Uterus (tissue), 4 donors: ENCODE measurements at places on chromosomes 1 and 21.

- no peak for DNase-seq
Measured at GRCh38 chr1:222910699-222911098, 95.9 kb downstream of the DISP1 start.

- no peak for DNase-seq
Measured at GRCh38 chr1:165954940-165955339, 127.5 kb downstream of the UCK2 start.

DNA sequence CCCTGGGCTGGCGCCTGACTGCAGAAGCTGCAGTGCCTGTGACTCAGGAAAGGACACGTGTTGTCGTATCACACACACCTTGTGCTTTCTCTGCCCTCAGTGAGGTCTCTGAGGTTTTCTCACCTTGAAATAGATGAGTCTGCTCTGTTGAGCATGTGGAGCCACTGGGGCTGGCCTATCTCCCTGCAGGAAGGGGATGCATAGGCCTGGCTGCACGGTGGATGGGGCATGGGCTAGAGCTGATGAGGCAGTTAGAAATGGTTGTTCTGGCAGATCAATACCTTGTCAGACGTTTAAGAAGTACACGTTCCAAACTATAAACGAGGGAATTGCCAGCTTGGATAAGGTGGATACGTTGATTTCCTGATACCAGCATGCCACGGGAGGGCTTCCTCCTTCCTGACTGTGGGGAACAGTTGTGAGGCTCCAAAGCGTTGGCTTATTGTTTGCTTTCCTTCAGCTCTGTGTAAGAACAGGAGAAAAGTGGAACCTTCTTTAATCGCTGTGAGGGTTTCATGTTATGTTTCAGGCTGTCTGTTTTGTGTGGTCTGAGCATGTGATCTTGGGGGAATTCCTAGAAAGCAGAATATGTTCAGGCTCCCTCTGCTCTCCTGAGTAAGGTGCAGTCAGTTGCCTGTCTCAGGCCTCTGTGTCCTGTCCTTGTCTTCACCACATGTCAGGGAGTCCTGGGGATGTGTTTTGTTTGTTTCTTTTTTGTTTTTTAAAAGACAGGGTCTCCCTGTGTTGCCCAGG, 44.8 kb downstream of the PCNT start:
- DNase-seq, result no peak

GRCh38 chr1:38784452-38785284, 74.9 kb downstream of the RRAGC start:
- DNase-seq, result no peak

DNA sequence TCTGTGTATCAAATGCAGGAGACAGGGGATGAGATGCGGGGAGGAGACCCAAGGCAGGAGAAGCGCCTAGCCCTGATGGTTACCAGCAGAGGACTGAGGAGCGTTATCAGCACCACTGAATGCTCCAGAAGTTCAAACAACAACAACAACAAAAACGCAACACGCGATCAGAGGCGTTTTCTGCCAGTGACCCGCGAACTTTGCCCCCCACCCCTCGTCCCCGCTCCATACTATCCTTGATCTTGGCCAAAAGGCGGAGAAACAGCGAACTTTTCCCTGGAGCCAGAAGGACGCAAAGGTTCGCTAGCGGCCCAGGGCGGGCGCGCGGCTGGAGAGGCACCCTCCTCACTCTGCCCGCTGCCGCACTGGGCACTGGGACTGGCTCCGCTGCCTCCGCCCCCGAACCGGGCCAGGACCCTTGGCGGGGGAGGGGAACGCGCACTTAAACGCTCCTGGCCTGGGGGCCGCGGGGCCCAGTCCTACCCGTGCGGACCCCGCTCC, 699 bp downstream of the ECHDC2 start:
- DNase-seq, result peak; percentile 29

DNA sequence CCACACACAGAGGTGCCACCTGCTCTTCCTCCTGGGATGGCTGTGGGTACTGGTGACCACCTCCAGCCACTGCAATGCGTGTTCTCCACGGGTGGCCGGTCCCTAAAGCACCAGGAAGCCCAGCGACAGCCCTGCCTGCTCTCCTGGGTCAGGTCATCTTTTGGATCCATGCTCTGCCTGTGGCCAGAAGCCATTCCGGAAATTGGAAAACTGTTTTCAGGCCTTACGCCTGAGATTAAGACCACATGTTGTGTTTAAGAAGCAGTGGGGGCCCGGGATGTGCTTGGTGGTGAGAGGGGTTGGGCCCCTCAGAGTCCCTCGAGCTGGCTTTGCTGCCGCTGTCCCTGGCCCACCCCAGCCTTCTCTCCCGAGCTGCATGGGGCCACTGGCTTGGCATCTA, 150.8 kb downstream of the PEX14 start:
- DNase-seq, result peak; percentile 11

- DNase-seq, result no peak
Measured at GRCh38 chr1:224747578-224747977, 131.5 kb downstream of the CNIH3 start.

DNA sequence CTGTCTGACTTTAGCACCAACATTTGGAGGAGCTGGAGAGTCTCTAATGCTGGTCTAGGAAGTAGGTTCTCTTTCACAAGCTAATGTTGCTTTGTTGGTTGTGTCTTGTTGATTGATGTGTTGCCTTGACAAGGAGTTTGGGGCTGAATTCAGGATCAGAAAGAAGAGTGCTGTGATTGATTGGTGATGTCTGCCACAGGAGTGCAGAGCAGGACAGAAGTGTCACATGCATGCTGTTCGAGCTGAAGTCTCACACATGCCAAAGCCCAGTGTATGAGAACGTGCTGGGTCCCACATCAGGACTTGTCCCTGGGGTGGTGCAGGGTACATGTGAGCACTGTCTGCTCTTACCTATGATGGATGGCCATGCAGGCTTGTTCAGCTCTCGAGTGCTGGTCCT, 694.4 kb downstream of the MATN1 start:
- no peak for DNase-seq

DNA sequence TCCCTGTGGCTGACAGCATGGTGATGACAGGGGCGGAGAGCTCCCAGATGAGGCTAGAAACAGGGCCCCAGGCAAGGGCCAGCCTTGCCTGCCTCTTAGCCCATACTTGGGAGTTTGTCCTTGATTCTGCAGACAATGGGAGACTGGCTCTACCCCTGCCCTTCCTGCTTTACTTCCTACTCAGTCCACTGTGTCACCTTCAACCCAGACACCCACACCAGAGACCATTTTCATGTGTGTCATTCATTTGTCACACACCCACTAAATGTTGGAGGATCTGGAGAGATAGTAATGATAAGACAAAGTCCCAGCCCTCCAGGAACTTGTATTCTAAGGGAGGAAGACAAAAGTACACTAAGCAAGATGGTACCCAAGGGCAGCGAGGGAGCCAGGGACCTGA, 43.7 kb downstream of the SYT6 start:
- no peak for DNase-seq

DNA sequence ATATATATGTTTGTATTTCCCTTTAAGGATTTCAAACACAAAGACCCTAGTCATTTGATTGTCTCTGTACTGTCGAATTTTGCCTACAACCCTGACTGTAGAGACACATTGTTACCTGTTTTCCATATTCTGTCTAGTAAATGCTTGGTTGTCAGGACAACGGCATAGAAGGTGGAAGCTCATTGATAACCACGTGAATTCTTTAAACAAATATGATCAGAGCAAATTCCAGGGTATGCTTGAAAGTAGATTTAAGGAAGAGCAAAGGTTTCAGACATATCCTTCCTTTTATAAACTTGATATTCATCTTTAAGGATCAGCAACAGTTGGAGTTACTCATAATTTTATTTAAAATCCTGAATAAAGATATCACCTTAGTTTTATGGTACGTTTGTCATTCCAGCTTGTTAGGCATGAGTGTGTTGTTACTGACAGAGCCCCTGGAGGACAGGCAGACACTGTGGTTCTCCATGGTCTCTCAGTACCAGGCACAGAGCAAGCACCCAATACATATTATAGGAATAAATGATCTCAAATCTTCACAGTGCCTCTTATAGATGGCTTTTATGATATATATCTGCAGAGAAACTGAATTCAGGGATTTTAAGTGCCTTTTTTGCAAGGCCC, 203.2 kb downstream of the FGGY start:
- DNase-seq, result no peak

GRCh38 chr1:201264554-201264953, 18.8 kb upstream of the PKP1 start:
- DNase-seq, result no peak

- peak; percentile 15 for DNase-seq
Measured at GRCh38 chr1:246724731-246725095, 504 bp downstream of the SCCPDH start.

- no peak for DNase-seq
Measured at GRCh38 chr1:183454377-183454776, 17.9 kb upstream of the SMG7 start.

DNA sequence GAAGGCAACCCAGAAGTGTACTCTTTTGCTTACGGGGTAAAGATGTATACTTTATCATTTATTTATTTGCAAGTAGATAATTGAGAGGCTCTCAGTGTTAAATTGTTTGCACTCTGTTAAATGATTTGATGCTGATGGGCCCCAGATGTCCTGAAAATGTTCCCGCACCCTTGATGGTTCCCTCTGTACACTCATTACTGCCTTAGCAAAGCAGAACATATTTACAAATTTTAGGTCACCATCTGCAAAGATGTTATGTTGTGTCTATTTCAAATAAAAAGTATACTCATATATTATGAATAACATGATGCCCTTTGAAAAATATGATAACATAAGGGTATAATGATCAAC, 240.5 kb upstream of the SNX7 start:
- no peak for DNase-seq

DNA sequence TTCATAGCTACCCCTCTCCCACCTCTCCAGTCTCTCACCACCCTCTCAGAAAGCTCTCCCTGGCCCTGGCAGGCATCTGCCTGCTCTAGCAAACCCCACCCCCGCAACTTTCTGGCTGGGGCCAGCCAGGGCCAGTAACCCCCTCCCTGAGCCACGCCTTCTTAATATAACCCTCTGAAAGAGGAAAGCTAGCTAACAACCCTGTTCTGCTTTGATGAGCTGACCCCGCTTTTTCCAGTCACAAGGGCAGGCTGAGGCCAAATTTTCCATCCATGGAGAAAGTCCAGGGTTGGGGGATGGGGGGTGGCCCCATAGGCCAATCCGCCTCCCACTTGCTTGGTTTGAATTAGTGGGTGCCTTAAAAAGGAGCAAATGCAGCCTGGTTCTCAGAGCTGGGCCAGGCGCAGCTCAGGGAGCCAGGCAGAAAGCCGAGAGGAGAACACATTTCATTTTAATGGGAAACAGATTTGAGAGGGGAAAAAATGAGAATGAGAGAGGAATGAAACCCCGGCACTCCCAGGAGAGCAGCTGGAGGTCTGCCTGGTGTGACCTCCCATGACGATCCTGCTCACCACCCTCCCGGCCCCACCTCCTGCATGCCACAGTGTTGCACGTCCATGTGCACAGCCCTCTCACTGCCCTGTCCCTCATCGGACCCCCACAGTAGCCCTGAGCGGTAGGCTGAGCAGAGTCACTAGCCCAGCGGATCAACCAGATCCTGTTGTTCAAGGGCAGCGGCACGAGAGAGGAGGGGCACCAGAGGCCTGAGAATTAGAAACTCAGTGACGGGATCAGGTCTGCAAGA, 62.3 kb downstream of the OPTC start:
- DNase-seq, result peak; percentile 93

DNA sequence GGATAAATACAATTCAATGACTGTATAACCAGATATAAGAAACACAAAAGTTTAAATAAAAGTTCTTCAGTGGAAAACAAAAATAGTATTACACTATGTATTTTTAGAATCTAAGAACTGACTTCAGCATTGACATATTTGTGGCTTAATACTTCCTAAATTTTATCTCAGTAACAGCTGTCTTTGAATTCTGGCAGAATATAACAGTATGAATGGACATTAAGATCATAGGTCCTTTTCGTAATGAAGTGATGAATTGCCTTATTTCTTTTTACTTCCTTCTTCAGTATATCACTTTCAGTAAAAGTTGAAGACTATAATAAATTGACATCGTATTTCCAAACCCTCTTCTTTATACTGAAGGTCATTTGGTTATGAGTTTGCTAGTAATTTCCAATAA, 1030.0 kb downstream of the MRPL39 start:
- no peak for DNase-seq
